ENCODE measurements at places on chromosomes 3 and 15.

GRCh38 chr3:153050978-153051377, 111.0 kb upstream of the RAP2B start:
- DNase-seq: no peak

DNA sequence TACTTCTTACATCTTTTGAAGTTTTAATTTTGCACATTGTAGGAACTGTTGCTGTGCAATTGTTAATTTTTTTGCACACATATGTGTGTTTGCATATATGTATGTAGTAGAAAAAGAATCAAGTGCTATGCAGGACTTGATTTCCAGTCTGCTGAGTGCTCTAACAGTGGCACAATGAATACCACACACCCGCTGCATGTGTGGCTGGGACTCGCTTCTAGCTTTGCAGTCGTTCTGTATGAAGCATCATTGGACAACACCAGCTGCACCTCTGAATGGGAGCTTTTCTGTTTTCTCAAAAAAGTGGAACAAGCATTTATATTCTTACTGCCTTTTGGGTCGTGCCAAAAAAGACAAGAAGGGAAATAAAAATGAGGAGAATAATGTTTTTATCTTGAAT, 564.7 kb downstream of the FOXP1 start:
- DNase-seq: no peak

DNA sequence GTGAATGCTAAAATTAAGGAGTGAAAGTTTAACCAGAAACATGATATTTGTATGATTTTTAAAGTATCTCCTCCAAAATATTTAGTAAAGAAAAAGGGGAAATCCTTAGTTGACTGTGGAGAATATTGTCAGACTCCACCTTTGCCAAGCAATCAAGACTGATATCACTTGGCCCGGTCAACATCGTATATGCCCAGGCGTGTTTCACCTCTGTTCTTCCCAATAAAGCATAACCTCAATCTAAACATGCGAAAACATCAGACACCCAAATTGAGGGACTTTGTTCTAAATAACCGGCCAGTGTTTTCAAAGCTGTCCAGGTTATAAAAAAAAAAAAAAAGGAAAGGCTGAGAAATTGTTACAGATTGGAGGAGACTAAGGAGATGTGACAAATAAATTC, 54.2 kb upstream of the PPP4R2 start:
- DNase-seq: no peak

DNA sequence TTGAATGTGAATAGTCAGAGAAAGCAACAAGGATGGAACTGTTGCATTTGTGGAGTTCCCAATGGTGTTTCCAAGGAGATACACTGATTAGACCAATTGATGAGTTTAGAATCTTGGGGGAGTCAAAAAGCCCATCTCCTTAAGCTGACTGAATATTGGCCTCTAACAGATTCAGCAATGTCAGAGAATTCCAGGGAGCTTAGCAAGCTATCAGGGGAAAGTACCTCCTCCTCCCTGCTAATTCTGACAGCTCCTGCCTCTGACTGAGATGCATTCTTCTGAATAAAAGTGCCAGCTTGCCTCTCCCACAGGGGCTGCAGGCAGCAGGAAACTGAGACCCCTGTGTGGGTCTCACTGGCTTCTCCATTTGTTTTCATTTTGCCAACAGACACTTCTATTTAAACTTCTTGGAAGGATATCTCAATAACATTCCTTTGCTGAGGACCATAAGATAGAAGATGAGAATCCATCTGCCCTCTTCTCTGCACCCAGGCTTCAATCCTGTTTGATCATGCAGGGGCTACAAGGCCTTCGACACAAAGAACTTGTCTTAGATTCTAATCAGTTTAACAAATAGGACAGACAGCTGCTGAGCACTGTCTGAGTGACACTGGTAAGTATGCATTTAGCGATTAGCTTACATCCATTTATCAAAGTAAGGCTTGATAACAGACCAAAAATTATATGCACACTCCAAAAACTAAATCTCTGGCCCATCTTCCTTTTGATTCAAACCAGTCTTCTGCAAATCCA, 1080.8 kb downstream of the TUSC7 start:
- no peak for DNase-seq

- no peak for DNase-seq
Measured at GRCh38 chr15:64634027-64634426, 141.4 kb downstream of the RBPMS2 start.

Measured in NCI-H748 treated with DMSO at 0.1 percent for 48 hours (cell line).